Neural crest cell (in vitro differentiated cells): ENCODE measurements at places on chromosomes 3 and 15. TPM values are rescaled to one million over a fixed set of nuclear protein-coding genes. Genes with fewer than 3 reads are reported as not detected.

DNA sequence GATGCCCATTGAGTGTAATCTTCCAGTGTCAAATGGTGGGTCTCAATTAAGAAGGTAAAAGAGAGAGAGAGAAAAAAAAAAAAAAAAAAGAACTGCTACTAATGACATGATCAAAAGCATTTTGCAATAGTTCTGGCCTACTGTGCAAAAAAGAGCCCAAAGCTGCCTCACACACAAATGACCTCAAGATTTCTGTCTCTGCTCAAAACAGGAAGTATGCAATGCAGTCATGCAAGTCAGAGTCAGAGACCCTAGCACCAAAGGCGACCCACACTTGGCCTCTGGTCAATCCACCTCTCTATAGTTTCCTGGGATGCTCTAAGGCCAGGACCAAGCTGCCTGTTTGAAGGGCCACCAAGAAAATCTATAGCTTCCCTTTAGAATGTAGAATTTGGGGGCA lies 323.5 kb downstream of the VPS13C start:
- no peak for DNase-seq

FGD5 gene
- total RNA-seq, result 0.27 and 0.61 TPM in 2 replicates

DNA sequence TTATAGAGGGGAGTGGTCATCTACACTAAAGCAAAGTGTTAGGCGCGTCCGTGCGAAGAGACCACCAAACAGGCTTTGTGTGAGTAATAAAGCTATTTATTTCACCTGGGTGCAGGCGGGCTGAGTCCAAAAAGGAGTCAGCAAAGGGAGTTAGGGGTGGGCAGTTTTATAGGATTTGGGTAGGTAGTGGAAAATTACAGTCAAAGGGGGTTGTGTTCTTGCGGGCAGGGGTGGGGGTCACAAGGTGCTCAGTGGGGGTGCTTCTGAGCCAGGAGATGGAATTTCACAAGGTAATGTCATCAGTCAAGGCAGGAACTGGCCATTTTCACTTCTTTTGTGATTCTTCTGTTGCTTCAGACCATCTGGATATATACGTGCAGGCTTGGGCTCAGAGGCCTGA lies 47.1 kb downstream of the OIP5 start:
- DNase-seq, result no peak

GRCh38 chr3:170027233-170028102 lies 10.3 kb upstream of the GPR160 start:
- no peak for DNase-seq

ALG3 gene
- total RNA-seq, result 32.0 and 35.5 TPM in 2 replicates

DNA sequence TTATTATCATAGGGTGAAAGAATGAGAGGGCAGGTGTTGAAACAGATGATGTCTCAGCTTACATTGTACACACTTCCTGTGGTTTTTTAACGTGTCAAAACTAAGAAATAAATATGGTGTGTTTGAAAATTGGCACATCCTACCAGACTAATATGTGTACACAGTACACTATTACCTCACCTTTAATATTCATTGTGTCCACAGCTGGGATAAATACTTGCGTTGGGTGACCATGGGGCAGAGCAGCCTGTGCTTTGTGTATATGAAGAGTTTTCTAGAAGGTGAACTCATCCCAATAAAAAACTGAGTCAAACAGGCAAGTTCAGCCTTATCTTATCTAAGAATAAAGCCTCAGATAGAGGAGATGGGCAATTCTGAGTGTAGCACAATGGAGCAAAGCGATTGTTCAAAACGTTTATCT lies 17.3 kb downstream of the SUCNR1 start:
- DNase-seq, result no peak

DNA sequence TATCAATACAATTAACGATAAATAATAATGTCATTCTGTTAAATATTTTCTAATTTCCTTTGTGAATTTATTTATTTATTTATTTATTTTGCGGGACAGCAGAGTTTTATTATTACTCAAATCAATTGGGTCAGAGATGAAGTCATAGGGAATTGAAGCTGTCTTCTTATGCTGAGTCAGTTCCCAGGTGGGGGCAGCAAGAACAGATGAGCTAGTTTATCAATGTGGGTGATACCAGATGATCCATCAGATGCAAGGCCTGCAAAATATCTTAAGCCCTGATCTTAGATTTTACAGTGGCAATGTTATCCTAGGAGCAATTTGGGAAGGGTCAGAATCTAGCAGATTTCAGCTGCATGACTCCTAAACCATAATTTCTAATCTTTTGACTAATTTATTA lies 1050.3 kb downstream of the OTOL1 start:
- no peak for DNase-seq

EIF4E3 gene
- total RNA-seq, result 8.9 TPM in 2 replicates

GRCh38 chr3:120684896-120685295 lies 2.9 kb upstream of the HGD start:
- DNase-seq, result no peak

- no peak for DNase-seq
Measured at GRCh38 chr3:162082516-162082915, 585.9 kb downstream of the OTOL1 start.

GRCh38 chr3:160169139-160169976 lies 55.9 kb upstream of the C3orf80 start:
- DNase-seq, result no peak

FGF7 gene
- 0.19 TPM in 1 of 2 replicates, not detected in the other for total RNA-seq

GRCh38 chr3:31137718-31138465 lies 243.4 kb upstream of the GADL1 start:
- DNase-seq, result no peak

GRCh38 chr3:183298701-183299153 lies 45.7 kb downstream of the B3GNT5 start:
- no peak for DNase-seq

DNA sequence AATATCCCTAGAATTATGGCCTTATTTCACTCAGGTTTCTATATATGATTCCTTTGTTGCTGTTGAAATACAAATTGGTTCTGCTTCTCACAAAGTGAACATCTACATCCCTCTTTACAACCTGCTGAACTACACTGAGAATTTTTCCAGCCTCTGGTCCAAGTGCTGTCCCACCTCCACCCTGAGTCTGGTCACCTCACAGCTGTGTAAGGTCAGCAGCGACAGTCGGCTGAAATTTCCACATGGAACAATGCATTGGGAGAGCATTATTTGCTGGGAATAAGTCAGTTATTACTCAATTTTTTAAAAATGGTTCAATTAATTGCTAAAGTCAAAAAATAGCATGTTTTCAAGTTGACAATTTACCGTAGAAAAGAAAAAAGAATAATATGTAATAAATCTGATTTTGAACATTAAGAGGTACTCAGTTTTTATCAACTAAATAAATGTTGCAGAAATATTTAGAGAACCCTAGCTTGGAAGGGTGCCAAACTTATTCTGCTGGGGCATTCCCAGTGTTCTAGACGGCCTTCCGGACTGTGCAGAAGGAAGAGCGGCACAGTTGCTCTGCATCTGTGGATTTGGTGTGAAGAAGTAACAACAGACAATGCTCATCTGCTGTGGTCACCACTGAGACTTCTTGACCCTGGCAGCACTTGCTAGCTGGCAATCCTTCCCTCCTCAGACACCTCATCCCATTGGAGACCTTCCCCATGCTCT lies 1.8 kb downstream of the HCLS1 start:
- no peak for DNase-seq

DNA sequence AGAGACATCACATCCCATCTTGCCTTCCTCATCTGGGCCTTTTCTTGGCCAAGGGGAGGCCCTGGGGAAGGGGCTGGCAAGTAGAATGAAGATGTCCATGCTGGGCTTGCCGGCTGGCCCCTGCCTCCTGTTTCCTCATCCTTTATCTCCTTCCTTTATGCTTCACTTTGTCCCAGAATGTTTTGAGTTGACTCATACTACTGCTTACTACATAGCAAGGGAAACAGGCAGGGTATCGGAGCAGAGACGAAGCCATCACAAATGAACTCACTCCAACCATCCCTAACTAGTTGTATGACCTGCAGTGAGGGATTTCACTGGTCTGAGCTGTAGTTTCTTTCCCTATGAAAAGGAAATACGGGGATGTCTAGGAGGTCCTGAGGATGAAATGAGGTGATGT lies 66.0 kb downstream of the CHDH start:
- DNase-seq, result no peak

GRCh38 chr15:54502416-54503075 lies 524.3 kb downstream of the UNC13C start:
- no peak for DNase-seq

ARL14 gene
- total RNA-seq, result not detected in 2 replicates

DNA sequence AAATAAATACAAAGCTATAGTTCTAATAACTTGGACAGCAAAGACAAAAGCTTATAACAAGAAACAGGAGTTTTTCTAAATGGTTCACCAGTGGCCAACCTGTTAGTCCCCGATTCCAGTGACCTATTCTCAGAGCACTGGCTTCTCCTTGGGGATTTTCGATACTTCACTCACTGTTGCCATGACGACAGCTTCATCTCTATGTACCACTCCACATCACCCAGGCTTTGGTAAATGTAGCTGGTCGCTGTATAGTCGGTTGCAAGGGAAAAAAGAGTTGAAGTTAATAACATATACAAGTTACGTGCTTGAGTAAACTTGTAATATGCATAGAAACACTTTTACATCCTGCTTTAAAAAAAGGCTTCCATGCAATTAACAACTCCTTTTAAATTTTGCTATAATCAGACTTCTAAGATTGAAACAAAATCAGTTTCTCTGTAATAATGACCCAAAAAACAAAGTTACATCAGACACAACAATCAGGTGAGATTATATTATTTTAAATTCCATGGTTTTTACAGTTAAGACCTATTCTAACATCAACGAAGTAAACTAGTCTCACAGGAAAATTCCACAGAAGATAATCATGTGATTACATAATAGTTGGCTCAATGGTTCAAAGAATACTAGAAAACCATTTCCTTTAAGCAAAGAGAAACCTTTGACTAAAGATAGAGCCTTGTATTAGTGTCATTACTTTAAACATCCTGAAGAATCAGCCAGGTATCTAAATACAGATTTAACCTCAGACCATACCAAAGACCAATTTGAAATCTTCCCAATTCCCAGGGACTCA lies 2.9 kb downstream of the CCNL1 start:
- no peak for DNase-seq

TEX55 gene
- not detected in 2 replicates for total RNA-seq

GOLGA8J gene
- 0.32 and 0.54 TPM in 2 replicates for total RNA-seq

DNA sequence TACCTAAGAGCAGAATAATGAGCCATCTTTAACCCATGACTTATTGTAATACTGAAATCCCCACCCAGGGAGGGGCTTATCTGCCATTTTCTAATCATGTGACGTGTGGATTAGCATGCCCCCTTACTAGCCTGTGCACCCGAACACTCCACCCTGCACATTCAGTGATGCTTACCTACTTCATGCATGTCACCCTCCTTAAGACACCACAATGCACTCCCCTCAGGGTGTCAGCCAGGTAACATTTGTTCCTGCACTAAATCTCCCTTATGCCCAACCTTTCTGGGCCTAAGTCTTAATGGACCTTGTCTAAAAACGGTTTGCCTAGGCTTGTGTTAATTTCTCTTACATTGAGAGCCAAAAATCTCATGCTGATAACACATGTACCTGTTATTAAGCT lies 336.6 kb downstream of the OCA2 start:
- DNase-seq, result no peak

GRCh38 chr3:43870120-43870519 lies 179.4 kb downstream of the ABHD5 start:
- no peak for DNase-seq

DNA sequence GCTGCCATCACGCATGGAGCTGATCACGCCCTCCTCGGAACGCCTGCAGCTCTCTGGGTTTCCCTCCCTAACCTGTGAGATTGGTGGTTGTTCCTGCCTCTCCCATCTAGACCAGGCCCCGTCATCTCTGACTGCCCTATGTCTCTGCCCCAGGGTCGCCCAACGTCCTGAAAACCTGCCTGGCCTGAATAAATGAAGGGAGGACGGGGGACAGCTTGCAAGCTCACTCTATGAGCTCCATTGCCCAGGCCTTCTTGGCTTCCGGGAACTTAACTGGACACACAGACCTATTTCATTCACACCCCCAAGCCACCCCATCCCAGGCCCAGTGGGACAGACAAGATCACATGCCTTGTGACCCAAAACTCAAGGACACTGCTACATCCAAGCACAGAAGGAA lies 274.2 kb downstream of the XXYLT1 start:
- DNase-seq, result no peak

DNA sequence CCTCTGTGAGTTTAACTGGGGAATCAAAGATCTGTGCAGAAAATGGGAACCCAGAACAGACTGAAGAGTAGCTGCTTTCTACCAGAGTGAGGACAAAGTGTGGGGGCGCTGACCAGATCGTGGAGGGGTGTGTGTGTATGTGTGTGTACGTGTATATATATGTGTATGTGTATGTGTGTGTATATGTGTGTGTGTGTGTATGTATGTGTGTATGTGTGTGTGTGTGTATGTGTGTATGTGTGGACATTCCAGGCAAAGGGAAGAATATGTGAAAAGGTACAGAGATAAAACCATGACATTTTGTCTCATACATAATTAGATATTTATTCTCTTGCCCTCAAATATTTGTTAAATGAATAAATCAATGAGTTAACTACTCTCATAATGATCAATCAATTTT lies 54.9 kb upstream of the DPPA4 start:
- DNase-seq, result no peak

ST3GAL6 gene
- total RNA-seq, result 16.0 and 17.9 TPM in 2 replicates

GRAMD1C gene
- total RNA-seq, result 1.6 and 2.4 TPM in 2 replicates

- no peak for DNase-seq
Measured at GRCh38 chr3:122992133-122992532, 35.4 kb downstream of the SEMA5B start.

DNA sequence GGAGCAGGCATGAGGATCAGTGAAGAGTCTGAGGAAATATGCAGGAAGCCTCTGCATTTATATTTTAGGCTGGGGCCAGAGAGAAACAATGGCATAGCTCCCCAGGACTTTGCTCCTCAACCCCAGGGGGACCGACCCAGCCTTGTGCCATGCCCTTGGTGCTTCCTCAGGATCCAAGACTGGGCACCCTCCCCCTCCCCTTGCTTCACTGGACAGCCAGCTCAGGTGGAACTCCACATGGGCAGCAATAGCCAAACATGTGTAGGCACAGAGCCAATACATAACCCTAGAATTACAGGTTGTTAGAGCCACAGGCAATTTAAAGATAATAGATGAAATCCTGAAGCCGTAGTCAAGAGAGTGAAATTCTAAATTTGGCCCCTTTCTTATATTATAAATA lies 73.0 kb upstream of the ETV5 start:
- no peak for DNase-seq

- no peak for DNase-seq
Measured at GRCh38 chr15:30065025-30065801, 17.5 kb upstream of the GOLGA8J start.

- DNase-seq, result no peak
Measured at GRCh38 chr15:74231475-74231874, 4.7 kb upstream of the CCDC33 start.

DNA sequence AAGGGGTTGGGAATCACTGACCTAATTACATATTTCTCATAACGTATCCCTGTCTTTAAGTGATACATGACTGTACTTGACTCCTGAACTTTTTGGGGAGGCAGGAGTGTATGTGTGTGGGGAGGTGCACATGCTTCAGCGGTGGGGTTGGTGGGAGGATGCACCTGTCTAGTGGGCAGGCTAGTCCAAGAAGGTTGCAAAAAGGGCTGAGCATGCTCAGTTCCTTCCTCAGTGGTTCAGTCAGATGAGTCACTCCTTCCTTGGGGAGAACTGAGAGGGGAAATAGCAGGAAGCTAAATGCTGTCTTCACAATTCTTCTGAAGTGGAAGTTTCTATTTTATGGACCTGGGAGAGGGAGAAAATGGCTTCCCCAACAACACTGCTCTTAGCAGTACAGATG lies 24.6 kb upstream of the AP4E1 start:
- no peak for DNase-seq
